ENCODE measurements at places on chromosomes 12 and 14. TPM values are rescaled to one million over a fixed set of nuclear protein-coding genes. Genes with fewer than 3 reads are reported as not detected.
A peak's percentile ranks its signal among the peaks of the same experiment; 100 is the strongest.

Gene KIF26A
- total RNA-seq: 2.7 TPM

Gene DENR
- total RNA-seq: 30.1 TPM

Gene SMIM41
- 0.41 TPM for total RNA-seq

Gene VRTN
- not detected for total RNA-seq

Gene SRRM4
- not detected for total RNA-seq

Gene KCNC2
- total RNA-seq: 0.71 TPM

GRCh38 chr12:12153596-12153995 is 82.9 kb downstream of the BCL2L14 start:
- DNase-seq: no peak
- peaks cover 46% of the 10 kb centered on the region for H3K36me3 ChIP-seq
- H3K4me1 ChIP-seq: no peaks in the 10 kb centered on the region

DNA sequence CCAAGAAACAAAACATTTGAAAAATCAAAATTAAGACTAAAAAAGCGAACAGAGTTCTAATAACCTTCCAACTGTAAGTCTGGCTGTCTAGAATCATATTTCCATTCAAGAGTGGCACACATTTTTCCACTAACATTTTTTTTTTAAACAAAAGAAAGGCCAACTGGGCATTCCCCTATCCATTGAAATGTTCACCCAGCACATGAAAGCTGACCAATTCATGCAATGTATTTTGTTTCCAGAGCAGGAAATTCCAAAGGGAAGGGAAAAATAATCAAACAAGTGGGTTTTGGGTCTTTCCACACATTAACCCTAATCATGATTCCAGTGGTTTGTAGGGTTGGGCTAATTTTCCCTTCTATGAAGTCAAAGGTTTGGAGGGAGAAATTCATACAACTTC is 206.5 kb downstream of the CALM1 start:
- no peaks in the 10 kb centered on the region for H3K36me3 ChIP-seq
- H3K4me3 ChIP-seq: no peak overlapping the region
- DNase-seq: no peak

GRCh38 chr12:126718365-126718764 is 1548.6 kb upstream of the TMEM132C start:
- DNase-seq: no peak
- no peak overlapping the region for H3K27ac ChIP-seq
- H3K4me1 ChIP-seq: no peaks in the 10 kb centered on the region

- no peak overlapping the region for H3K4me3 ChIP-seq
- no peak overlapping the region for H3K27ac ChIP-seq
- no peak for DNase-seq
- H3K27me3 ChIP-seq: no peaks in the 10 kb centered on the region
- H3K4me1 ChIP-seq: peaks cover 44% of the 10 kb centered on the region
- H3K36me3 ChIP-seq: no peaks in the 10 kb centered on the region
These were observed 50.0 kb downstream of the ADGRD1 start for GRCh38 chr12:131003716-131004045.

GRCh38 chr14:77036484-77037214 is 8.1 kb upstream of the IRF2BPL start:
- no peak overlapping the region for H3K4me3 ChIP-seq
- peak overlapping the region; percentile 97 for H3K27ac ChIP-seq
- no peaks in the 10 kb centered on the region for H3K36me3 ChIP-seq
- peaks cover 76% of the 10 kb centered on the region for H3K4me1 ChIP-seq

- H3K4me1 ChIP-seq: no peaks in the 10 kb centered on the region
- no peaks in the 10 kb centered on the region for H3K36me3 ChIP-seq
- no peaks in the 10 kb centered on the region for H3K27me3 ChIP-seq
These were observed 37.7 kb downstream of the PPFIBP1 start for GRCh38 chr12:27561535-27562350.

DNA sequence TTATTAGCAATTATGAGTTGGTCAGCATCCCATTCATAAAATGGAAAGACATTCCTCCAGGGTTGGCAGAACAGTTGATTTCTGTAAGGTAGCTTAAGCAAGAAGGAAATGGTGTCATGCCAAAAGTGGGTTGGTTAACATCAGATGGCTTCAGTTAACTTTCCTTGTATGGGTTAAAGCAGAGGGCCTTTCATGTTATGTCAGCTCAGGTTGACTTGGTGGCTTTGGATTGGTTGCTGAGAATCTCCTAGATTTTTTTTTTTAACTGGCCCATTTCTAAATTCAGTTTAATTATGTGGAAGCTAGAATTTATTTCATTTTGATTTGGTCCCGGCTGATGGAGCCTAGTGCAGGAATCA is 87.8 kb downstream of the BBS10 start:
- DNase-seq: no peak
- no peak overlapping the region for H3K4me3 ChIP-seq
- H3K27me3 ChIP-seq: no peaks in the 10 kb centered on the region
- no peaks in the 10 kb centered on the region for H3K36me3 ChIP-seq
- no peak overlapping the region for H3K27ac ChIP-seq

DNA sequence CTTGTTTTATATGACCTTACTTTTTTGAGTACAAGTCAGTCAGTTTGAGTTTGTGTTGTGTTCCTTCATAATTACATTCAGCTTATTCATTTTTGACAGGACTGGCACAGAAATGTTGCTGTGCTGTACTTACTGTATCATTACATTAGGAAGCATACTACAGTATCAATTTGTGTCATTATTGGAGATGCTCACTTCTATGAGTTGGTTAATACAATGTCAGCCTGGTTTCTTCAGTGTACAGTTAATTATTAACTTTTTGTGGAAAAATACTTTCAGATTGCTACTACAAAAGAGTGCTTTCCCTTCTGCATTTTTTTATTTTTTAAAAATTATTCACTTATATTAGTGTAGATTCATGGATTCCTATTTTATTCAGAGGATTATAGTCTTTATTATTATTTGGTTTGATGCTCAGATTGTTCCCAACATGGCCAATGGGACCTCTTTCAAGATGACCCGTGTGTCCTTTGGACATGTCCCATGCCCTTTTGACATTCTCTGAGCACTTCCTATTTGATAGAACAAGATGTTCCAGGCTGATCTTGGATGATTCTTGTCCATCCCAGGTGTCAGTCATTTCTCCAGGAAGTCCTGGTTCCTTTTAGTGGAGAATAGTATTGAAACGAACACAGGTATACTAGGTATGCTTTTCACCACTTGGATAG is 66.6 kb downstream of the MON2 start:
- H3K4me1 ChIP-seq: peaks cover 8% of the 10 kb centered on the region
- H3K36me3 ChIP-seq: peaks cover 15% of the 10 kb centered on the region
- no peaks in the 10 kb centered on the region for H3K27me3 ChIP-seq
- DNase-seq: no peak
- no peak overlapping the region for H3K4me3 ChIP-seq
- H3K27ac ChIP-seq: no peak overlapping the region

DNA sequence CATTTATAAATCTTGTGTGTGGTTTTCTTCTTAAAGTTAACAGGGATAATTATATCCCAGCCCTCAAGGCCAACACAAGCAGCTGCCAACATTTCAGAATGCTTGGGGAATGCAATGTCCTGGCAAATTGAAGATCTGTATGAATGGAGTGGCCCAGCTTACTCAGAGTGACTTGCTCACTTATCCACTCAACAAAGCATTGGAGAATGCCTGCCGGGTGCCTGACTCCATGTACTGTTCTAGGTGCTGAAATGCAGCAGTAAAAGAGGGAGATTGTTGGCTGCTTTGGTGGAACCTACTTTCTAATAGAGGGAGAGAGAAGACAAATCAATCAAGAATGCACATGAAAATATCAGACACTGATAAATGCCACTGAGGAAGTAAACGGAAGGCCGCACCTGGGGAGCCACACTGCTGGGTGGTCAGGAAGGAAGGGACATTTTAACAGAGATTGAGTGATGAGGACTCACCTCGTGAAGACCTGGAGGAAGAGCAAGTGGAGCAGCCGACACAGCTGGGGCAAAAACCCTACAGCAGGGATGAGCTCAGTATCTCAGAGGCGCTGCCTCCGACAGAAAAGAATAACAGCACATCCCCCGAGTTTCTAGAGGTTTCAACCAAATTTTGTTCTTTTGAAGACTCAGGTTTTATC is 61.2 kb upstream of the VASH1 start:
- H3K36me3 ChIP-seq: no peaks in the 10 kb centered on the region
- H3K4me1 ChIP-seq: no peaks in the 10 kb centered on the region
- no peak overlapping the region for H3K27ac ChIP-seq
- DNase-seq: no peak
- H3K4me3 ChIP-seq: no peak overlapping the region

- DNase-seq: no peak
- H3K4me1 ChIP-seq: no peaks in the 10 kb centered on the region
- no peak overlapping the region for H3K4me3 ChIP-seq
- H3K36me3 ChIP-seq: no peaks in the 10 kb centered on the region
- no peaks in the 10 kb centered on the region for H3K27me3 ChIP-seq
- no peak overlapping the region for H3K27ac ChIP-seq
These were observed 99.1 kb upstream of the FOXN3 start for GRCh38 chr14:89516173-89516572.
